ENCODE measurements at places on chromosomes 5 and 9.

- no peaks in the 10 kb centered on the region for H3K27me3 ChIP-seq
- peak; percentile 60 for DNase-seq
- H3K27ac ChIP-seq = peak overlapping the region; percentile 82
- H3K4me1 ChIP-seq = peaks cover 38% of the 10 kb centered on the region
- no peak overlapping the region for H3K4me3 ChIP-seq
Measured at GRCh38 chr5:170892196-170892595, 30.4 kb downstream of the RANBP17 start.

- H3K27me3 ChIP-seq = no peaks in the 10 kb centered on the region
- H3K27ac ChIP-seq = no peak overlapping the region
- no peaks in the 10 kb centered on the region for H3K4me1 ChIP-seq
- H3K36me3 ChIP-seq = peaks cover 27% of the 10 kb centered on the region
- no peak overlapping the region for H3K4me3 ChIP-seq
Measured at GRCh38 chr9:75161116-75161857, 73.0 kb downstream of the OSTF1 start.

DNA sequence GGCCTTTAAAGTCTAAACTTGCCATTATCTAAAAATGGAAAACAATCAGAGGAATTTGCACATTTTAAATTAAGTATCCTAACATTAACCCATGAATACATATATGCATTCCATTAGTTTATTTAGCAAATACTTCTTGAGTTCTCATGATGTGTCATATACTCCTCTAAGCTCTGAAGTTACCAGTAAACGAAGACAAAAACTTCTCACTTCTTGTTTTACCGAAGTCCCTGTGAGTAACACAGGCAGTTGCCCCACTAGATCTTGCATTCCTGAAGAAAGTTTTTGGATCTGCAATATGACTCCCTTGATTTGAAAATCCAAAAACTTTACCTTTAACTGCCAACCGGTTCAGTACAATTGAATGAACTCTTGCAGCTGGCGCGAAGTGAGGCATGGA, 439.0 kb upstream of the MPDZ start:
- H3K27ac ChIP-seq = peak overlapping the region; percentile 43
- H3K4me1 ChIP-seq = peaks cover 67% of the 10 kb centered on the region
- H3K36me3 ChIP-seq = no peaks in the 10 kb centered on the region

GRCh38 chr5:62126090-62126489, 179.9 kb upstream of the KIF2A start:
- no peak overlapping the region for H3K4me3 ChIP-seq
- no peaks in the 10 kb centered on the region for H3K4me1 ChIP-seq
- H3K27me3 ChIP-seq = peaks cover 2% of the 10 kb centered on the region
- H3K27ac ChIP-seq = no peak overlapping the region
- no peak for DNase-seq

GRCh38 chr9:27659001-27659400, 85.7 kb upstream of the C9orf72 start:
- no peak for DNase-seq
- no peaks in the 10 kb centered on the region for H3K4me1 ChIP-seq
- H3K27me3 ChIP-seq = no peaks in the 10 kb centered on the region
- no peaks in the 10 kb centered on the region for H3K36me3 ChIP-seq

DNA sequence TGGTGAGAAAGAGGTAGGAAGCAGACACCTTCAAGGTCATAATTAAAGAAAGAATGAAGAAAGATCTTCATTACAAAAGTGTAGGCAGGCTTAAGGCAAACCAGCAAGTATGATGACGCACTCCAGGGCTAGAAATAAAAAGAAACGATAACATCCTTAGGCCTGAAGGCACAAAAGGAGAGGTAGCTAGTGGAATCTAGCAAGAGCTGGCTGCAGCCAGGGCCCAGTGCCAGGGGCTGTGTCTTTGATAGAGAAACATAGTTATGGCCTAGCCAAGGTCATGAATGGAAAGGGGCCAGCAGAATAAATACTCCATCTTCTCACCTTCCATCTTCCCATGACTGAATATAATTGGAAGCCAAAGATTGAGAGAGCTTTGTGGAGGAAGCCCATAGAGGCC, 6.8 kb upstream of the SH3TC2 start:
- no peak for DNase-seq
- H3K4me3 ChIP-seq = no peak overlapping the region
- peaks cover 52% of the 10 kb centered on the region for H3K4me1 ChIP-seq
- peaks cover 37% of the 10 kb centered on the region for H3K36me3 ChIP-seq
- no peaks in the 10 kb centered on the region for H3K27me3 ChIP-seq
- no peak overlapping the region for H3K27ac ChIP-seq

DNA sequence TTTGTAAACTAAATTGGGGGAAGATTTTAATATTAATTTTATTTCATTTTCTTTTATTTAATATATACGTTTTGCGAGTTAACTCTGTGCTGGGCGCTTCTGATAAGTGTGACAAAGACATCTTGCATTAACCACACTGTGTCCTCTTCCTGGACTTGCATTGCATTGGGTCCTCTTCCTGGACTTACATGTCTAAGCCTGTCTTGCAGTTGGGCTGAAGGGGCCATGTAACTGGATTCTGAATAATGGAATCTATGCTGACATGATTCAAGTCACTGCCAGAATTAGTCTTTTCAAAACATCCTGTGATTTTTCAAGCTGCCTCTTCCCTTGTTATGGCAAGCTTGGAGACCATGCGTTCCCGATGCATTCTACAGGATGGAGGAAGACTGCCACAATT, 122.6 kb downstream of the TRIM32 start:
- DNase-seq = no peak
- peaks cover 3% of the 10 kb centered on the region for H3K27me3 ChIP-seq
- H3K4me3 ChIP-seq = no peak overlapping the region
- H3K27ac ChIP-seq = no peak overlapping the region
- no peaks in the 10 kb centered on the region for H3K36me3 ChIP-seq

DNA sequence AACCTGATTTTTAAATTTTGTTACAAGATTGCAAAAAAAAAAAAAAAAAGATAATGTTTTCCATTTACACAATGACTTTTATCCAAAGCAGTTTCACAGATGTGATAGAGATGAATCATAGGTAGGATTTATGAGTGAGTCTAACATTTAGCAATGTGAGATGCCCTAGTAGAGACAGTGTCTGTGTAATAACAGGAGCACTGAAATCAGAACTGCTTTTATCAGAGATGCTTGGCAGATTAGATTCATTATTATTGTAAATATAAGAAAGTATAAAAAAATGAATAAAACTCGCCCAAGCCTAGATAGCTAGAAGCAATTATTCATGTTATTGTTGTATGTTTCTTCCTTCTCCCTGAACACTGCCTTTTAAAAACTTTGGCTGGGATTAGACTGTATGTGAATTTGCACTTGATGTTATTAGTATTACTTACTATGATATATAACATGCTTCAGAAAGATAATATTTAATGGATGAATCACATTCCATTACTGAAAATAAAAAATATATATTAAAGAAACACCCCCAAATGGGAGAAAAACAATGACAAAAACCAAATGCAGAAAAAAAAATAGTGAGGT, 567.3 kb upstream of the KLF4 start:
- DNase-seq = peak; percentile 80
- peaks cover 5% of the 10 kb centered on the region for H3K27me3 ChIP-seq
- no peaks in the 10 kb centered on the region for H3K36me3 ChIP-seq
- H3K4me1 ChIP-seq = peaks cover 64% of the 10 kb centered on the region
- H3K4me3 ChIP-seq = peak overlapping the region; percentile 73

GRCh38 chr5:173383711-173384110, 55.5 kb upstream of the STC2 start:
- H3K4me1 ChIP-seq = no peaks in the 10 kb centered on the region
- peaks cover 25% of the 10 kb centered on the region for H3K27me3 ChIP-seq
- H3K4me3 ChIP-seq = no peak overlapping the region
- no peaks in the 10 kb centered on the region for H3K36me3 ChIP-seq
- no peak for DNase-seq

DNA sequence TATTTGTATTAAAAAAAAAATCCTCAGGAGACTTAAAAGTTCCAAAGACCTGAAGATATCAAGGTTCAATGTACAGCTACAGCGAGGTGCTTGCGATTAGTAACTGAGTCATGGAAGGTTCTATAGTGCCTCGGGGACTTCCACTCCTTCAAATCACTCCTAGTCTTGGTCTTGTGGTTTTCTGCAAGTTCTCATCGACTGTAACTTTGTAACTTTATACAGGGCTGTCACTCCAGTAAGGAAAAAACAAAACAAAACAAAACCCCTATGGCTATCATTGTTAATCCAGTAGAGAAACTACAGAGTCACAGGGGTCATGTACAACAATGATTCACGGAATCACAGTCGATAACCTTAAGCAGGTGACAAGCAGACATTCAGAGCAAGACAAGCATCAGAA, 39.8 kb upstream of the SELENOP start:
- H3K27ac ChIP-seq = no peak overlapping the region
- no peak for DNase-seq
- H3K36me3 ChIP-seq = no peaks in the 10 kb centered on the region
- no peaks in the 10 kb centered on the region for H3K27me3 ChIP-seq
- no peaks in the 10 kb centered on the region for H3K4me1 ChIP-seq

DNA sequence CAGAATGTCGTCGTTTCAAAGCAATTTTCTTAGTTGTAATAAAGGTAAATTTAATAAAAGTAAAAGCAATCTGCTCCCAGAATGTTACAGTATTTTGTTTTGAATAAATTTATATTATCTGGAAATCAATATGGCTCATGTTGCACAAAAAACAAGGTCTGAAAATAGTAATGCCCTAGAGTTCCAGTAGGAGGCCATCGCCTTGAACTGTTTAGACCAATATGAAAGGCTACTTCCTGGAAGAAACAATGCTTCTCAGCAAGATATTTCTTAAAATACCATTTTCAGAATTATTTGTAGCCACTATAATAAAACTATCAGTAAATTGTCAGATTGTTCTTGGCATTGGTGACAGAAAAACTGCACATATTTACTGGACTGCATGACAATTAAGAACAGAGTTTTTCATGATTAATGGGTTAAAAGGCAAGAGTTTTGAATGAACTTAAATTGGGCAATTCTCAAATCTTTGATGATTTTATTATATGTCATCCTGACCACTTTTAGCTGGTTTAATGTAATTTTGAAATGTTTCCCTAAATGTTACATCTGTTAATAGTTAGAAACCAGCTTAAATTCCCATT, 153.2 kb downstream of the COMMD10 start:
- no peak for DNase-seq
- H3K4me3 ChIP-seq = no peak overlapping the region
- no peaks in the 10 kb centered on the region for H3K36me3 ChIP-seq
- no peaks in the 10 kb centered on the region for H3K27me3 ChIP-seq
- H3K4me1 ChIP-seq = no peaks in the 10 kb centered on the region

- no peaks in the 10 kb centered on the region for H3K36me3 ChIP-seq
- H3K27me3 ChIP-seq = no peaks in the 10 kb centered on the region
- H3K27ac ChIP-seq = no peak overlapping the region
Measured at GRCh38 chr5:15823398-15823797, 323.4 kb downstream of the FBXL7 start.

GRCh38 chr9:130561056-130561455, 18.3 kb upstream of the FUBP3 start:
- H3K4me3 ChIP-seq = no peak overlapping the region
- peaks cover 23% of the 10 kb centered on the region for H3K27me3 ChIP-seq
- H3K27ac ChIP-seq = no peak overlapping the region
- no peaks in the 10 kb centered on the region for H3K36me3 ChIP-seq

- H3K4me3 ChIP-seq = peak overlapping the region; percentile 89
- peak overlapping the region; percentile 74 for H3K27ac ChIP-seq
- H3K36me3 ChIP-seq = no peaks in the 10 kb centered on the region
- H3K27me3 ChIP-seq = peaks cover 2% of the 10 kb centered on the region
- peaks cover 49% of the 10 kb centered on the region for H3K4me1 ChIP-seq
- DNase-seq = peak; percentile 10
Measured at GRCh38 chr5:142012186-142012785, 541 bp downstream of the GNPDA1 start.

DNA sequence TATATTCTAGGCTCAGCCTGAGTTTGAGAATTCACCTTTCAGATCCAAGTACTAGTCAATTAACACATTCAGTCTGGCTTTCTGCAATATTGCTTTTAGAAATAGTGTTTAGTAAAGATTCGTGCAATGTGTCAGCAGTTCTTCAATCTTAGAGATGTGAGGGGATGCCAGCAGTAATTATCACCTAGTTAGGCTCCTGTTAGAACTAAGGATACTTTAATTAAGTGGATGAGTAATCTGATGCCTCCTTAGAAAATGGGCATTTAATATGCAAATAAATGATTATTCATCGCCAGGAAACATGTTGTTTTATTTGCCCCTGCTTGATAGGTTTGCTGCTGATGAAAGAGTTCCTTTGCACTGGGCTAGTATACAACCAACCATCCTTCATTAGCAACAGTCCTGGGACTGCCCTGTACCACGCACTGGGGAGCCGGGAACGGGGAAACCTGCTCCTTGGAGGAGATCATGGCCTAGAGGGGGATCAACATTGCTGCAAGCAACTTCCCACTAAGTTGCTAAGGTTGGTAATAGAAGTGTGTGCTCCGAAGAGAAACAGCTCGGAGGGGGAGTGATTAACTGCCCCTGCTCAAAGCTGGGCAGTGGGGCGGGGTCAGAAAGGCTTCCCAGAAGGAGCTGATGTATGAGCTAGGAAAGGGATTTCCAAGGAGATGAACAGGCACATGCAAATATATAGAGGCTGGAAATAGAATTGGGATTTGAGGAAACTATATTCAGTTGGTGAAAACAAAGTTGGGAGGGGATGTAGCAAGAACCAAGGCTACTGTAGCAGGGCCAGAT, 231.8 kb downstream of the DRD1 start:
- peaks cover 18% of the 10 kb centered on the region for H3K4me1 ChIP-seq
- no peak overlapping the region for H3K27ac ChIP-seq
- no peak for DNase-seq
- H3K27me3 ChIP-seq = peaks cover 14% of the 10 kb centered on the region

DNA sequence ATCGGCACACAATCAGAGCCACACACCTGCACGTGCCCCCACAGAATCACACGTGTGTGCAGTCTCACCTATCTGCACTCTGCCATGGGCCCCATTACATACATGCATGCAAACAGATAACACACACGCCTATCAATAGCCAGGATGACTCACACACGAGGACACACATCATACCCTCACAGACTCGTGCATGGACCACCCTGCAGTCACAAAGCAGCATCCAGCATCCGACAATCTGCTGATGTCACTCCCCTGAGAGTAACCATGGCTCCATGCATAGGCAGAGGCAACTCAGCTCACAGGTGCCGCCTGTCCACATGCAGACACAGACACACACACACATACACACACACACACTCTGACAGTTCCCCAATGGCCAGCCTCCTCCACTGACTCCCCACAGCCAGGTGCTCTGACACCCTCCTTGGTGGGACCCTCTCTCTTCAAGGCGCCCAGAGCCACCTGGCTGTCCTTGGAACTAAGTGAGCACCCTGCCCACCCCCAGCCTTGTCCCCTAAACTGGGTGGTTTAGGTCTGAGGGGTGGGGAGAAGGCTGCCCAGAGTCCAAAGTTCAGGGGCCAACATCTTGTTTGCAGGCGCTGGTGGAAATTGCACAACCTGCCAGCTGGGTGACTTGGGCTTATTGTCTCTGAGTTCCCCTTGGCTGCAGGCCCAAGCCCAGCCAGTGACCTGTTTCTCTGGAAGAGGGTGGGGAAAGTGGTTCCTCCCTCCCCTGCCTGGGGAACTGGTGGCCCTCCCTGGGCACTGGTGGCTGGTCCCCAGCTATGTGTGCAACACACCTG, 34.6 kb upstream of the NEK6 start:
- H3K4me3 ChIP-seq = no peak overlapping the region
- no peaks in the 10 kb centered on the region for H3K36me3 ChIP-seq
- peaks cover 31% of the 10 kb centered on the region for H3K27me3 ChIP-seq
- DNase-seq = no peak
- H3K27ac ChIP-seq = no peak overlapping the region

GRCh38 chr5:87853541-87853940, 415.1 kb downstream of the TMEM161B start:
- no peaks in the 10 kb centered on the region for H3K4me1 ChIP-seq
- H3K27me3 ChIP-seq = no peaks in the 10 kb centered on the region
- no peak overlapping the region for H3K27ac ChIP-seq
- no peak for DNase-seq

Data from HFFc6 (cell line).